ENCODE measurements at places on chromosomes 11 and 22.

GRCh38 chr11:101466352-101466751 lies 117.5 kb downstream of the TRPC6 start:
- no peak for DNase-seq

DNA sequence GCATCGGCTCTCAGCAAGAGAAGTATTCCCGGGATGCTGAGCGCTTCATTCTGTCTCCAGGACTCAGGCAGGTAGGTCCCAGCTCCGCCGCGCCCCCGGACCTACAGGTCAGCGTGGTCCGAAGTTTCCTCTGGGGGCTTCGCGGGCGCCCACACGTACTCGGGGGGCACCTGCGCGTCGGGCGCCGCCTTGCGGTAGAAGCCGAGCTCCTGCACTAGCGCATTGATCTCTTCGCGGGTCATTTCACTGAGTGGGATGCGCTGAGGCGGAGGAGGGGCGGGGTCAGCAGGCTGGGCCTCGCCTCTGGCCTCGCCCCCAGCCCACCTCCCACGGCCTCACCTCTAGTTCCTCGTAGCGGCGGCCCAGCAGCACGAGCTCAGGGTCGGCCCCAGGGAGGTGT lies 2.5 kb downstream of the SELENOM start:
- no peak for DNase-seq

DNA sequence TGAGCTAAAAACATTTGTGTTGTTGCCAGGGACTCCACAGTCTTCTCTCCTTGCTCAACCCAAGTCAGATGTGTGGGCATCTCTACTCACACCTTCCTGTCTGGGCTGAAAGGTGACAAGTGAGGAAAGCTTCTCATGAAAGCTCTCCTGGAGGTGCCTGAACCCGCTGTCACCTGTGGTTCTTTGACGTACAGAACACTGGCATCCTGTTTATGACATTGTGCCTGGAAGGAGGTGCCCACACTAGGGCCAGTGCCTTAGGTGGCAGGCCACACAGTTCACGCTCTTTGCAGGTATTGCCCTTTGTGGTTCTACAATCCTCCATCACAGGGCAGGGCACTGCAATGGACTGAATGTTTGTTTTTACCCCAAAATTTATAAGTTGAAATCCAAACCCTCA lies 108.5 kb downstream of the CD44 start:
- no peak for DNase-seq

GRCh38 chr11:36509201-36509639 lies 852 bp downstream of the TRAF6 start:
- no peak for DNase-seq

DNA sequence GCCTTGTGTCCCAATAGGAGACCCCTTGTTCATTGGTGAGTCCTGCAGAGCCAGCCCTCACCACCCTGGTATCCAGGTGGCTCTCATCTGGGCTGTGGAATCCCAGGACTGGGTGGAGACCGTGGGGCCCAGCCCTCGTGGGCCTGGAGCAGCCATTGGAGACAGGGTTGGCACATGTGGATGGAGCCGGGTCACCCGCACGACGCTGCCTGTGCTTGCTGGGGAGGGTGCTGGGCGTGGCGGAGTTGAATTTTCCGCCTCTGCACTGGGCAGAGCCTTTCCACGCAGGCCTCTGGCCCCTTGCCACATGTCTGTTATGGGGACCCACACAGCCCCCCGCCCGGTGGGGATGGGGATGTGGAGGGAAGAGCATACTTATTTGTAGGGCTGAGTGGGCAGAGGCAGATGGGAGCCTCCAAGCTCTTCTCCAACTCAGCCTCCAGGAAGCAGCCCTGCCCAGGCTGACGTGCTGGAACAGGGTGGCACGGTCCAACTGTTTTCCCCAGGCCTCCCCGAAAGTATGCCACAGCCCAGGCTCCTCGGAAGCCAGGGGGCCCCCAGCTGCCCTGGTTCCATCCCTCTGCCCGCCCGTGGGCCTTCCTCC lies 12.6 kb downstream of the GRAMD4 start:
- DNase-seq, result no peak

DNA sequence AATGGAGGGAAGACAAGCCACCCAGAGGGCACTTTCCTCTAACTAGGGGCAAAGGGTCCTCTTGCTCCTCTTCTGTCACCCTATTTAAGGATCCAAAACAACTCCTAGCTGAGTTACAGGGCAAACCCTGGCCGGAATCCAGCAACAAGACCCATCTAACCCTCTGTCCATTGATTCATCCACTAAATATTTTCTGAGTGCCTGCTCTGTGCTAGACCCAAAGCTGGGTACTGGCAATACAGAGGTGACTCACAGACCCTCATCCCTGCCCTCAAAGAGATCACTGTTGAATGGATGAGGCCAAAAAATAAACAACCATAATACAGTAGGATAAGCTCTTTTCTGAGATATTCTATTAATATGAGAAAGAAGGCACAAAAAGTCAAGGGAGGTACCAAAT lies 4.3 kb upstream of the GALNT18 start:
- no peak for DNase-seq

GRCh38 chr11:122310766-122311165 lies 194.8 kb upstream of the BLID start:
- no peak for DNase-seq

GRCh38 chr11:66069715-66070603 lies at the start of gene PACS1:
Gene PACS1, plus strand, starts transcription at chr11:66070272. Its CDS starts 215 bp downstream, at chr11:66070487.
- DNase-seq, result peak; percentile 67

- DNase-seq, result no peak
These were observed 296.1 kb downstream of the RAB38 start for GRCh38 chr11:87879118-87879517.

DNA sequence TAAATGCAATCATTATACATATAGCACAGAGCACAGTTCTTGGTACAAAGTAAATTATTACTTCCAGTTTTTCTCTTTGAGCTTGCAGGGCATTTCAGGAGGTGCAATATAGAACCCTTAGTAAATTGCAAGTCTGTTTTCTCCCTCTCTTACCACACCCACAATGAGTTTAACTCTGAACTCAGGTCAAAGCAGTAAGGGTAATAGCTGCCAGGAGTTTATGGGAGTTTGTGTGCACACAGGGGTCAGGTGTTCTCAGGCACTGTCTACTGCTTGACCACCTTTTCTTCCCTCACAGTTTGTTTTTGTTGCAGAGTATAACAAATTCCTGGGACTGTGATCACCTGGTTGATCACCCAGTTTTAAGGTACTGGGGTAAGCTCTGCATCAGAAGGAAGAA lies 478.5 kb upstream of the TENM4 start:
- DNase-seq, result no peak

- DNase-seq, result no peak
These were observed 122.8 kb downstream of the HIPK3 start for GRCh38 chr11:33379947-33380346.

DNA sequence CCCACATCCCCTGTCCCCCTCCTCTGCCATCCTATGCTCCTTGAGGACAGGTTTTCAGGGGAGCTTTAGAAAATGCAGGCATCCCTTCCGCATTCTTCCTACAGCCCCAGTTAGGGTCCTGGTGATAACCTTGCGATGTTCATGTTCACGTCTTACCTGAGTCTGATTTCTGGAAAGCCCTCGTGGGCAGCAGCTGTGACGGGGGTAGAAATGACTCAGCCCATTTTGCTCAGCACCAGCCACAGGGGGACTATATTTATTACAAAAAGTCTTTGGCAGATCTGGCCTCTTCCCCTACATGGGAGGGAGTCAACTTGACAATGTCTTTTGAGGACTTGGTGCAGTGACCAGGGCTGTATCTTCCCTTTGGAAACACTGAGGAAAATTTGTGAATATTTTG lies 12.3 kb downstream of the PKNOX2 start:
- no peak for DNase-seq

DNA sequence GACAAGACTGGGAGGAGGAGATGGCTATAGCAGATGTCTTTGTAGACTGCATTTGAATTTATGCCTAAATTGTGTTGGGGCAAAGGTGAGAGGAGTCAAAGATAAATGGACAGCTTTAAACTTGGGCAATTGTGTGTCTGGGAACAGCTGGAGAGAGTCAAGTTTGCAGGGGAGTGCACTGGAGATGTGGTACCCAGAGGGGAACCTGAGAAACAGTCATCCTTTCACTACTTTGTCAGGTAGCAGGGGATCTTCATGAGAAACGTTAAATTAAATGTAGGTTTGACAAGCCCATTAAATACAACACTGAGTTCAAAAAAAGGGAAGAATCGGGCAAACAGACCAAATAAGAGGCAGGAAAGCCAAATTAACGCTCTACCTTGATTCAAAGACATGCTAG lies 277.7 kb downstream of the OPCML start:
- no peak for DNase-seq

DNA sequence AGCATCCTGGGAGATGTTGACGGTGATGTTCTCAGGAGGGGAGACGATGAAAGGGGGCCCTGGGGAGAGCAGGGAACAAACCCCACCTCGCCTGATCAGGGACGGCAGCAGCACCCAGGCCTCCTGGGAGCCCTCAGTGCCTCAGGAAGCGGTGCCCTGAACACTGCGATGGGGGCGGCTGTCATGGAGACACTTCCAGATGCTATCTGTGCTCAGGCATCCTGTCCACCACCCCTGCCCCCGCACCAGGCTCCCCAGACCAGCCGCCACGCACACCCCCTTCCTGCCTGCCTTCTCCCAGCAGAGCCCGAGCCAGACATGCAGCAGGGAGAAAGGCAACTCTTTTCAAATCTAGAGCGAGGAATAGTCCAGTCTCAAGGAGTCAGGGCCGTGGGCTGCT lies 20.6 kb downstream of the IGSF9B start:
- no peak for DNase-seq

DNA sequence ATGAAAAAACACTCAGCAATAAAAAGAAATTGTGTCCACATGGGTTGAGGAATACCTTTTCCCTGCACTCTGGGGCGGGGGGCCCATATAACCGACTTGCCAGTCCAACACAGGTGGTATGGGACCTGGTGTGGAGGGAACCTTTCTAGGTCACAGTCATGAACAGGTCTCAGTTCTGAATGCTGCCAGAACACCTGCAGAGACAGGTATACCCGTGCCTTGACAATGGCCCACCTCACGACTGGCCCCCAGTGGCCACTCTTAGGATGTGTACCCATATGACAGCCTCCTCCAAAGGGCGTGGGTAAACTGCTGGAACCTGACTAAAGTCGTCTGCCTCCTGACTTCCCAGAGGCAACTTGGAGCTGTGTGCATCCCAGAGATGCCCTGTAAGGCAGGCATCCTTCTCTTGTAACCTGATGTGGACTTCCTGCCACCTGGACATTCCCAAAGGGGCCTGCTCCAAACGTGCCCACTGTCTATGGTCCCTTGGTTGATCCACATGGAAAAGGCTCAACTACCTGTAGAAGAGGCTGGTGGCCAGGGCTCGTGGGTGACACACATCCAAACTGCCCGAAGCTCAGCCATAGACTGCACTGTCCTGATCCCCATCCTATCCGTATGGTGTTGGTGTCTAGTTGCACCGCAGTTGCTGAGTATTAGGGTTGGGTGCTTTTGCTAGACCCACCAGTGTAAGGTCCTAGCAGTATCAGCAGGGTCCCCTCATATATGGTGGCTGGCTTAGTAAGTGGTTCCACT lies 859.3 kb downstream of the BRD1 start:
- DNase-seq, result no peak

DNA sequence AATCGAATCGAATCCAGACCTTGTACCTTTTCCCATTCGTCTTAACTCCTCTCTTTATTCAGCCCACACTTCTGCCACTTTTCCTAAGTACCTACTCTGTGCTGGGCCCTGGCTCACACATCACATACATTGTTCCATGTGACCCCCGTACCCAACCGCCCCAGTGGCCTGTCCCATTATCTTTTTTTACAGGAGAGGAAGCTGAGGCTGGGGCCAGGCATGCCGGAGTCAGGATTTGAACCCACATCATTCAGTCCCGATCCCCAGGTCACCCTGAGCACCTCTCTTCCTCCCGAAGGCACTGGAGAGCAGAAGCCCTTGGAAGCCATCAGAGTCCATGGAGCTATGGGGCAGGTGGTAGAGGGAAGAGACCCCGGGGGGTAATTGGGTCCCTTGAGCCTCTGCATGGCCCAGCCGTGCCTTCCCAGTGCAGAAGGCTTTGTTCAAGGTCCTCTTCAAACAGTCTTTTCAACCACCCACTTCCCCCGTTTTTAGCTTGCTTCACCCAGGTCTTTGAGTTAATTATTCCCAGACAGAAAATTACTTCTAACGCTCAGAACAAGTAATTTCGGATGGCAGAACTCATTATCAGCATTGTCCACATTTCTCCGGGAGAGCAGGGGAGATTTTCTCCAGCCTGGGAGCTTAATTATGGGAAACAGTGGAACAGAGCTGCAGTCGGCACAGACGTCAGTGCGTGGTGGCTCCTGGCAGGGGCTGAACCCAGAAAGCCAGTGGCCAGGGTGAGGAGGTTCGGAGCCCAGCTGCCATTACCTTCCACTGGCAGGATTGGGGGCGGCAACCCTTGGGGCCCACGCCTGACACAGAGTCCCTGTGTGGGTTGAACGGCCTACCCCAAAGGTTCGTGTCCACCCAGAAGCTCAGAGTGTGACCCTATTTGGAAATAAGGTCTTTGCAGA lies 82.4 kb upstream of the RTL6 start:
- DNase-seq, result no peak

DNA sequence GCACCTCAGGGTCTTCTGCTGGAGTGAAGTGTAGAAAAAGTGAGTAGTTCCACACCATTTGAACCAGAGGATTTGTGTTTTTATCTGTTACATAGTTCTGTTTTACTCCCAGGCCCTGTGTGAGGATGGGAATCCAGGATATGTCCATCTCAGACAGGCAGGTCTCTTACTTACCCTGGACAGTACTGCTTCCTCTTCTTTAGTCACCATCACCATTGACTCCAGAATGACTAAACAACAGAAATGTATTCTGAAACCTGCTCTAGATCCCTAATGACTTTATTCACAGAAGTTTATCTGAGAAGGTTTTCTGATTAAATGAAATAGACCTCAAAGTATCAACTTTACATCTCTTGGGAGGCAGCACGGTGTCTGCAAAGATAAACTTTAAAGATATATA lies 33.6 kb downstream of the CYP2R1 start:
- no peak for DNase-seq

- no peak for DNase-seq
These were observed 131.2 kb upstream of the MTMR2 start for GRCh38 chr11:96054870-96055705.

DNA sequence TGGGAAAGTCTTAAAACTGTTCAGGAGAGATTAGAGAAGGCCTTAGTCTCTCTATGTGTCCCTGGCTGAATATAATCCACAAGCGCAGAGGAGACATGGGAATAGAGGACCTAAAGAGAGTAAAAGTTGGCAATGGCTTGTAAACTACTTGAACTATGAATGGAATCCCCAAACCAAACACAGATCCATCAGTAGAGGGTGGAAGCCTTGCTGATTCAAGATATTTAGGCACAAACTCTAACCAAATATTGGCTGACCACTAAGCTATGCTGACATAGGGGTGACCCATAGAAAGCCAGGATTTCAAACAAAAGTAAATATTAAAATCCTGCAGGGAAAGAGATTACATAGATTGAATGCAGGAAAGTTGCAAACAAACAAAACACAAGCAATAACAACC lies 439.2 kb downstream of the DLG2 start:
- DNase-seq, result no peak

DNA sequence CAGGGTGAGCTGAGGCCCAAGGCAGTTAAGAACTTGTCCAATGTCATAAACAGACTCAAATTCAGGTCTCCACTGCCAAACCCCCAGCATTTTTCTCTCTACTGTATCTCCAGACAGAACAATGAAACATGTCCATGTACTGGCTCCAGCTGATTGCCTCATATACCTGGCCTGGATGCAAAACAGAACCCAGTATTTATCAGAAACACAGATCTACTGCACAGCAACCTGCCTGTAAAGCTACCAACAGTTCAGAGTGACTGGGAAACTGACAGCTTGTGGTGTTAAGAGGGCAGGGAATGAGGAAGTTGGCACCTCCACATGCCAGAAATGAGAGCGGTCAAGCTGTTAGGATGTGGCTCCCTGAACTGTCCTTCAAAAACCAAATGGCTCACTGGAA lies 41.6 kb downstream of the C11orf71 start:
- no peak for DNase-seq

GRCh38 chr11:9757809-9758636 lies 94.1 kb downstream of the SWAP70 start:
- peak; percentile 94 for DNase-seq
